GM12892 (cell line): ENCODE measurements at places on chromosomes 12 and 14.

DNA sequence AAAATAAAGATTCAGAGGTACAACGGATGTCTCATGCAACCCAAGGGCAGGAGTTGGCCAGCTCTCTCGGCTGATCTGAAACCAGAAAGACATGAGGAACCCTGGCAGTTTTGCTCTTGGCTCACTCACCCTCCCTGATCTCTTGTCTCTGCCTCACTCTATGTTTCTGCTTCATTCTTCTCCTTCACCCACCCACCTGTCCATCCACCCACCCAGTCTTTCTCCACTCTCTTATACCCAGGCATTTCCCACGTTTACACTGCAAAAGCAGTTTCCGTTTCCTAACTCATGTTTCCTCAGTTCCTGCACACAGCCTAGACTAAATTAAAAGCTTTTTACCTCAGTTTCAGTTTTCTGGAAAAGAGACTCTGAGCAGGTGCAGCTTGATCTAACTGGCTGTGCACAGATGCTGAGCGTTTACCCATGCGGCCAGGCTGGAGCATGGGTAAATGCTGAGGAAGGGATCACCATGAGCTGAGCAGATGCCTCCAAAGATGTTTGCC, 157.6 kb downstream of the PRKCH start:
- DNase-seq, result no peak

DNA sequence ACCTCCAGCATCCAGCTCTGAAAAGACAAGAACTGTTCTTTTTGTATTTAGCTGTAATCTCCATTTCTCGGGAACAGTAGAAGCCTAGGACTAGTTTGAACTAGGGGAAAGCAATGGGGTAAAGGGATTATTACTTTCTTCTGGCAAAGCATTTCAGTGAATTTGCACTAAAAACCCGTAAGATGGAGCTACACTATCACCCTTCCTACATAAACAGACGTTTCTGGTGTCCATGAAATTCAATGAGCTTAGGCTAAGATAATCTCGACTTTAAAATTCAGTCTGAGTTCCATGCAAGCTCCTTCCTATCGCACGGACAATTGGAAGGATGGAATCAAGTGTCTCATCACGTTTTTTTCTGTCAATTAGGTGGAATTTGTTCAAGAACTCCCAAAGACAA, 24.0 kb downstream of the ACSM4 start:
- no peak for DNase-seq

- no peak for DNase-seq
Measured at GRCh38 chr12:107788690-107789458, 14.4 kb downstream of the ASCL4 start.

DNA sequence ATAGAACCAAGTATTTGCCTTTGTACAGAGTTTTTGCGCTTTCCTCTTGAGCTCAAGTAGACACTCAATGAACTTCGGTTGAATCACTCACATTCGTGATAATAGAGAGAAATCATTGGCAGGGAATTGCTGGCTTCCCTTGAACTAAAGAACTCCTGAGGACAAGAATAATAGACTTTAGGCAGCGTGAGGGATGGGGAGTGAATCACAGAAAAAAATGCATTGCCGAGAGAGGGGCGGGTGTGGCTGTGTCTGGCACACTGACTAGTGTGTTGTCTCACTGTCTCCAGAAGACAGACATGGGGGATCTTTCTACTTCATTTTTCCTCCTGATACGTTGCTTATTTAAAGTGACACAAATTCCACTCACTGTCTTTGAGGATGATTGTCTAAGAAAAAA, 805.2 kb downstream of the BCL11B start:
- DNase-seq, result no peak

DNA sequence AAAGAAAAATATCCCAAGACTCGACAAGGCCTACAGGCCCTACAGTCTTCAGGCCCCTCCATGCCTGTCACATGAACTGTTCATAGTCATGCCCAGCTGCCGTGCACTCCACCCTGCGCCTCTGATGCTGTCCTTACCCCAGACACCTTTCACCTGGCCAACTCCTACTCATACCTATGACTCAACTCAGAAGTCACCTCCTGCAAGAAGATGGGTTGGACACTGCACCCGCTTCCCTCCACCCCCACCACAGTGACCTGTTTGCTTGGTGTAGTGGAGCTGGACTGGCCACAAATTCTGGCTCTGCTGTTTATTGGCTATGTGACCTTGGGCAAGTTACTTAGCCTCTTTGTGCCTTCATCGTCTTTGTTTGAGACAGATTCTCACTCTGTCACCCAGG, 56.2 kb downstream of the PHETA1 start:
- no peak for DNase-seq

GRCh38 chr12:21998782-21999181, 47.2 kb upstream of the CMAS start:
- DNase-seq, result no peak

- no peak for DNase-seq
Measured at GRCh38 chr14:85444635-85445034, 85.3 kb upstream of the FLRT2 start.

- no peak for DNase-seq
Measured at GRCh38 chr12:118359541-118359915, 13.2 kb downstream of the TAOK3 start.

DNA sequence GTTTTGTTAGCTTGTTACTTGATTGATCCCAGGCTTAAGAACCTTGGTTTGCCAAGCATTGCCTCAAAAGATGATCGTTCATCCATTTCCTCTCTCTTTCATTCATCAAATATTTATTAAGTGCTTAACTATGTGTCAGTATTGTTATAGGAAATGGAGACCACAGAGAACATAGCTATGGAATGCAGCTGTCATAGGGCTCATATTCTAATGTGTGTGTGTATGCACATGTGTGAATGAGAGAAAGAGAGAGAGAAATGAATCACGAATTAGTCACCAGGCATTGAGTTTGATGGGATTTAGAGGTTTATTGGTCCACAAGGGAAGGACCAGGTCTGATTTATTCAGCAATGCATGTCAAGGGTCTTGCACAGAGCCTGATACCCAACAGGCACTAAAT, 71.0 kb upstream of the FBXO21 start:
- no peak for DNase-seq

GRCh38 chr12:59087077-59087673, 166.9 kb upstream of the LRIG3 start:
- no peak for DNase-seq

DNA sequence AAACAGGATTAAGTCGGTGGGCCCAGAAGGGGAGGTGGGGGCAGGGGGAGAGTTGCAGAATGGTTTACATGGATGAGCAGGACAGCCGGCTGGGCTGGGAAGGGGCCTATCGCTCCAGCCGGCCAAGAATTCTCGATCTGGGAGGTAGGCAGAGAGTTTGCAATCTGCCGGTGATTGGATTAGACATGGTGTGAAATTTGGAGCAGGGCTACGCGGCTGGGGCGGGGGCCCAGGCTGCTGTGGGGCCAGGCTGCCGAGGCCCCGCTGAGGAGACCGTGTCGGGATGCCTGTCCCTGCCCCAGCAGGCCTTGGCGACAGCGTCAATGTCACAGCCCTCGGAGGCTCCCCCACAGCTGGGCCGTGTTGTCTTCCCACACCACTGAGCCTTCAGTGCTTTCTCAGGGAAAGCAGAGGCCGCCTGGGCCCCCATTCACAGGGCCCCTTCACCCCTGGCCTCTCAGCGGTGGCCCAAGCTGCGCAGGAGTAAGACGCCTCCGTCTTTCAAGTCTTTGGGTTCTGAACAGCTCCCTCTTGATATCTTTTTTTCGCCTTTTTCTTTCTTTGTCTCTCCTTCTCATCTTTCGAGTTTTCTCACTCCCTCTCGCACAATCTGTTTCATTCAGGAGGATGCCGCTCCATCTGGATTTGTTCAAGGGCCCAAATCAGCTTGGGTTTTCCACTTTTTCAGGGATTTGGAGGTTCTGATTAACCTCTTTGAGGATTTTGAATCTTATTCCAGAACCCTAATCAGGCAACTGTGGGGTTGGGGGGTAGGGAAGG, 117.5 kb upstream of the PARP11 start:
- no peak for DNase-seq

DNA sequence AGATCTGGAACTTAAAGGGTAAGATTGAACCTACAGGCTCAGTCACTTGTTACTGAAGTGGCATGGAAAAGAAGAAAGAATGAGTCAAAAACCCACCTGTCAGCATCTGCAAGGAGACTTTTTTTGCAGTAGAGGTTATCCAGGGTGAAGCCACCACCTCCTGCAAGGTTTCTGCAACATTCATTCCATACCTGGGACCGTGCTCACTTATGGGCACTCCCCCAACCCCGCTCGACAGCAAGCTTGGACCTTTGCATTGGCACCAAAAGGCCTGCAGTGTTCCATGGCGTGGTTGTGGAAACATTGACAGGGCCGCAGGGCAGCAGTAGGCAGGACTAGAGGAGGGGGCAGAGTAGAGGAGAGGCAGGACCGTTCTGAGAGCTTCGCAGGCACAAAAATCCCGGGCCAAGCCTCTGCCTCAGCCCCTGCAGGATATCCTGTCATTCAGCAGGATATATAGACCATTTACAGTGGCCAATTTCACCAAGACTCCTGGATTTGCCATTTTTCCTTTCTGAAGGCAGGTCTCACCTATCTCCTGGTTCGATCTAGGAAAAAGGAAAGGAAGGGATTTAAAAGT, at the start of gene STAB2:
TSS of gene STAB2 (plus strand) at position 483 of the 580 bp plus-strand sequence. CDS start 204 bp downstream, outside the sequence.
- no peak for DNase-seq

GRCh38 chr12:29617407-29617803, 119.9 kb upstream of the OVCH1 start:
- no peak for DNase-seq

- no peak for DNase-seq
Measured at GRCh38 chr12:62817556-62818271, 117.2 kb downstream of the PPM1H start.

DNA sequence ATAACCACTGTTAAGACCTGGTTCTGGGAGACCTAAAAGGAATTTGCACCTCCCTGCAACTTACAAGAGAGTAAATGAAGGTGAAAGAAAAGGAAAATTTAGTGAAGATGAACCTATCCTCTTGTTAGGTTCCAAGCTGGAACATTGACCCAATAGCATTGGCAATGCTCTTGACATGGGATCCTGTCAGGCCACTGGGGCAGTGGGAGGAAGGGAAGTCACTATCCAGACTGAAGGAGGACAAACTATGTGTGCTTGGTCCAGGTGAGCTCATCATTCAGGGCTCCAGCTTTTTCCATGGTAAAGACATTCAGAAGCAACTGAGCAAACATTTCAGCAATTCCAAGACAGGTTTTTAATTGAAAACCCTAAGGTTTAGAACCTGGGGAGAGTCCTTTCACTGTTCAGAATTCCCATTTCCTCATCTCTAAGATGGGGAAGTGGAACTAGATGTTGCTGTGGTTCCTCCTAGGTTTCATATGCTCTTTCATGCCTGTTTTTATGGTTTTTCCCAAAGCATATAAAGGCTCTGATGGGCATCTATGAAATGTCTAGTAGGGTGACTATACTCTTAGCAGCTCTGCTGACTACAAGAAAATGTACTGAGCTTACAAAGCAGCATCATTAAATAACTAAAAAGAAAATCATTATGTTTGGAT, 33.1 kb downstream of the MAPK1IP1L start:
- no peak for DNase-seq

GRCh38 chr12:80643961-80644360, 63.5 kb upstream of the MYF6 start:
- DNase-seq, result no peak

- no peak for DNase-seq
Measured at GRCh38 chr12:100123316-100124095, 19.2 kb downstream of the BLTP3B start.

GRCh38 chr12:120640861-120641833, 721 bp downstream of the CABP1 start:
- DNase-seq, result peak; percentile 51

GRCh38 chr12:14473707-14474287, 93.9 kb downstream of the PLBD1 start:
- DNase-seq, result no peak

GRCh38 chr12:33602515-33602914, 162.9 kb upstream of the SYT10 start:
- DNase-seq, result no peak

GRCh38 chr12:79006306-79006705, 141.7 kb downstream of the SYT1 start:
- DNase-seq, result no peak

DNA sequence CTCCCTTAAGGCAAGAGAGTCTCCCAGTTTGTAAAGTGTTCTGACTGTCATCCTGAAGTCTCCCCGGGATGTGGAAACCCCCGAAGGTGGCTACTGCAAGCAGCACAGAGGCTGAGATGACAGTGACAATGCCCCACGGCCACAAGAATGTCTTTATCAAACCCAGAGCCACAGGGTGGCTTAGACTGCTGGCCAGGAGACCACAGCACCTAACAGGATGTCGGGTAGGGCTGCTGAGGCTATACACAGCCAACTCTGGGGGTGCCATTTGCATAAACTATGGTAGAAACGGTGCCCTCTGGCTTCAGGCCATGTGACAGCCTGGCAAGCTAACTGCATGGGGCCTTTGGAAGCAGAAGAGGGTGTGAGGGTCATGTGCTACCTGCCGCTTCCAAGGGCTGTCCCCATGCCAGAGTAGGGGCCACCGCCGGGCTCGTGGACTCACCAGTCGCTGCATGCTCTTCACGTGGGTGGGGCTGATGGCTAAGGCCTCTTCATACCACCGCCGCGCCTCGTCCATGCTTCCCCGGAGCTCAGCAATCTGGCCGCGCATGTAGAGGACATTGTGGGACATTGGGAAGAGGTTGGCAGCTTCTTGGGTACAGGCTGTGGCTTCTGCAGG, 180.9 kb downstream of the CALM1 start:
- DNase-seq, result no peak

DNA sequence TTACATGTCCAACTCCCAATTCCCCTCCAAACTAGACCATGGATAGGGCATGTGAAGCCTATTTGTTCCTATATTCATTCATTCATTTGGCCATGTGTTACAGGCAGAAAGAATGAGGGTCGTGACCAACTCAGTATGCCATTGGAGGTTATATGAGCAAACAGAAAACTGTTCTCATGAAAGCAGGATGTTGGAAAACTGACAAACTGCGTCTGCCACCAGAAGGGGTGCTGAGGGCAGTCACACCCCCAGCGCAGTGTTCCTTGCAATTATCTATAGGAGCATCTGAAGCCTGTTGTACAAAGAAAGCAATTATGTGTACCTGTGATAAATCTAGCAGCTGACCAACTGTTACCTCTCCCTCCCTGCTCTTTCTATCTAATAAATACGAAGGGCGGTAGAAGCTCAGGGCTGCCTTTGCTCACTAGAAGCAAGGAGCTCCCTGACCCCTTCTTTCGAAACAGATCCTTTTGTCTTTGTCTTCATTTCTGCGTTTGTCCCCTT, 21.1 kb downstream of the ENTPD5 start:
- no peak for DNase-seq
